NCI-H510A (cell line): ENCODE measurements at places on chromosomes 1 and 21.

DNA sequence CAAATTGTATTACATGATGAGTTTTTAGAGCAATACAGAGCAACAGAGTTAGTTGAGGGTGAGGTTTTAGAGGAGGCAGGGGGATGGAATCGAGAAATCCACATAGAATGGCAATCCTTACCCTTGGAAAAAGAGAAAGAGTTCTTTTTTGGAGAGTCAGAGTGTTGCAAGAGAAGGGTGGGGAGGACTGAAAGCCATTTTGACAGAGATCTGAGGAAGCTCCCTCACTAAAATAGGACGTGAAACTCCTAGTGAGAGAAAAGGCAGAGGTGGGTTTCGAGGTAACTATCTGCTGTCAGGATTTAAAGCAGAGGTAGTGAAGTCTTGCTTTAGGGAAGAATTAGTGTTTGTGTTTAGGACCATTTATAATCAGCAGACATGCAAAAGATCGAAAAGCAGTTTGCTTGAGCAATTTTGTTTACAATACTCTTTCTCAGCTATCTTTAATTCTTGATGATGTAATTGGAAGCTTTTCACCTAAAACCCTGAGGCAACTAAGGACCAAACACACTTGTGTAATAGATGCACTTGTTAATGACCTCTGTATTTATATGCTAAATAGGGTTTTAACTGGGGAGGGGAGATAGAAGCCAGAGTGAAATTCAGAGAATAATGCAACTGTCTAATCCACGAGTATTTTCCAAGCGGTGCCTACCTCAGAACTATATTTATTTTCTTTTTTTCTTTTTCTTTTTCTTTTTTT lies 20.0 kb downstream of the ADAMTS5 start:
- no peak for DNase-seq

GRCh38 chr1:112399456-112399855 lies 3.4 kb downstream of the CTTNBP2NL start:
- no peak for DNase-seq

DNA sequence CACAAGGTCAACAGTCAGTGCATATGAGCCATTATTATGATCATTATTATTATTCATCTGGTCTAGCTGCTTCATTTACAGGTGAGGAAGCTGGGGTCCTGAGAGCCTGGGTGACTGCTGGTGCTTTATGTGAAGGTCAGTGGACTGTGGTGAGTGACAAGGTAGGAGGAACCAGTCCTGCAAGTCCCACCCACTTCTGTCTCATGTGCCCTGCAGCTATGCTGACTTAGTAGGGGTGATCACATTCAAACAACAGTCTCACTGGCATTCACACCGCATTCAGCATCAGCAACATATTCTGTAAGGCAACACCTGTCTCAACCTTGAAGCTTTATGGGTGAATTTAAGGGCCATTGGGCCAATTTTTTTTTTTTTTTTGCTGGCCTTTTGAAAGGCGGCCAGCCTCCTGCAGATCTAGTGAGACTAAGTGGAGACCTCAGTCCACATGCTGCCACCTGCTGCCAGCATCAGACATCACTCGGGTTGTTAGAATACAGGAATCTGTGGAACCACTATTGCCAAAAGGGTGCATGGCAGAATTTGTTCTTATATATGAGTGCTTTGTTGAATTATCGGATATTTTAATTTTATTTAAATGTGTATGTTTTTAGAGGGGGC lies 59.9 kb upstream of the CACNA1E start:
- no peak for DNase-seq

DNA sequence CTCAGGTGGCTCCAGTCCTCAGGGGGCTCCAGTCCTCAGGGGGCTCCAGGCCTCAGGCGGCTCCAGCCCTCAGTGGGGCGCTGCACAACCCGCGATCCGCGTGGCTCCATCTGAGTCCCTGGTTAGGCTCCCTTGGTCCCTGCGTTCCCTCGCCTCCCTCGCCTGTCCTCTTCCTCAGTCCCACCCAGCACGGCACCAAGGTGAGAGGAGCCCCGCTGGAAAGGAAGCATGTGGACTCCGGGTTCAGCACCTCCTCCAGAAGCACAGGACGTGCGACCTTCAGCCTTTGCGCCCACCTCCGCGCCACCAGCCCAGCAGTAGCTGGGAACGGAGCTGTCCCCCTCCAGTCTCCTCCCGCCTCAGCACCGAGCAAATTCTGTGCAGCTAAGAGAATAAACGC lies 8.1 kb upstream of the OR2M5 start:
- DNase-seq: no peak
